ENCODE measurements at places on chromosomes 4 and X. TPM values are rescaled to one million over a fixed set of nuclear protein-coding genes. Genes with fewer than 3 reads are reported as not detected.

- DNase-seq = peak; percentile 64
- no peaks in the 10 kb centered on the region for H3K36me3 ChIP-seq
- H3K27ac ChIP-seq = peak overlapping the region; percentile 49
- no peaks in the 10 kb centered on the region for H3K27me3 ChIP-seq
- H3K4me1 ChIP-seq = peaks cover 40% of the 10 kb centered on the region
Observed at GRCh38 chrX:72258174-72258573, 18.9 kb downstream of the RPS4X start.

DNA sequence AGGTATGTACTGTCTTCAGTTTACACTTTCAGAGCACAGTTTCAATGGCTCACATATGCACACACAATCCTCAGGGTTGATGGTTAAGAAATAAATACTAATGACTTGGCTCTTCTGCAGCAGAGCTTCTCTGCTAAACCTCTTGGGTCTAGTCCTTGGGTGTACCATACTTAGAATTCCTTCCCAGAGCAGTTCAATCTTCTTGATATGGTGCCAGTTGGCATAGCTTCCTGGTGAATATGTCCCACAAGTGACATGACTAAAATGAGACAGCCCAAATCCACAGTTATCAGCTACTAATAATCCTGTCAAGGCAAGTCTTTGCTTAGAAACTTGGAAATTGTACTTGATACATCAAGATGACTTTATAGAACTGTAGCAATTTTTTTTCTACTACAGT lies 654.4 kb downstream of the IQCM start:
- no peak overlapping the region for H3K27ac ChIP-seq
- no peaks in the 10 kb centered on the region for H3K4me1 ChIP-seq
- H3K27me3 ChIP-seq = no peaks in the 10 kb centered on the region
- no peak overlapping the region for H3K4me3 ChIP-seq
- no peak for DNase-seq
- H3K36me3 ChIP-seq = no peaks in the 10 kb centered on the region

- no peaks in the 10 kb centered on the region for H3K36me3 ChIP-seq
- H3K4me1 ChIP-seq = no peaks in the 10 kb centered on the region
- H3K4me3 ChIP-seq = no peak overlapping the region
- no peaks in the 10 kb centered on the region for H3K27me3 ChIP-seq
- no peak for DNase-seq
Observed at GRCh38 chr4:156665780-156666366, 305.7 kb downstream of the PDGFC start.

DNA sequence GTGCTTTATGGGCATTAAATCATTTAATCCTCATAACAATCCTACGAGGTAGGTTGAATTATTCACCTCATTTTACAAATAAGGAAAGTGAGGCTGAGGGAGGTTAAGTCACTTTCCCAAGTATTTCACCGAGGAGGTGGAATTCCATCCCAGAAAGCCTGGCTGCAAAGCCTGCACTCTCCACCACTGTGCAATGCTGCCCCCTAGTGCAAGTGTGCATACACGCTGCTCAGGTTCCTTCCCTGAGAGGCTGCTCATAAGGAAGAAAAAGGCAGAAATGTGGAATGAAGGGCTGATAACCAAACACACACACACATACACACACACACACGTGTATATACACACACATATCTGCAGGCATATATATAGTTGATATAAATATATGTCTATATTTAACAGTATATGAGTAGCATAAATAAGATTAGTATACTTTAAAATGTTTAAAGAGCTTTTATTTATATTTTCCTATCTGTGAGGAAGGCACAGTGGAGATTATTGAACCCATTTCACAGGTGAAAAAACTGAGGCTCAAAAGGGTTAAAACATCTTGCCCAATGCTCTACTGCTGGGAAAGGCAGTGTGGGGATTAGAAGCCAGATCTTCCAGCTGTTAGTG lies 714.5 kb upstream of the TENM3 start:
- no peaks in the 10 kb centered on the region for H3K4me1 ChIP-seq
- peak; percentile 56 for DNase-seq
- no peak overlapping the region for H3K27ac ChIP-seq
- H3K27me3 ChIP-seq = 0 out of 3 replicates have a peak, but pooled peaks cover 2% of the 10 kb centered on the region
- no peaks in the 10 kb centered on the region for H3K36me3 ChIP-seq
- no peak overlapping the region for H3K4me3 ChIP-seq

- no peaks in the 10 kb centered on the region for H3K36me3 ChIP-seq
- H3K4me1 ChIP-seq = no peaks in the 10 kb centered on the region
- H3K4me3 ChIP-seq = no peak overlapping the region
- H3K27me3 ChIP-seq = no peaks in the 10 kb centered on the region
- DNase-seq = no peak
- no peak overlapping the region for H3K27ac ChIP-seq
Observed at GRCh38 chrX:137363559-137363958, 202.4 kb upstream of the ZIC3 start.

GRCh38 chr4:54384563-54384962 lies 155.5 kb downstream of the PDGFRA start:
- H3K27ac ChIP-seq = no peak overlapping the region
- no peaks in the 10 kb centered on the region for H3K4me1 ChIP-seq
- H3K36me3 ChIP-seq = no peaks in the 10 kb centered on the region
- no peak overlapping the region for H3K4me3 ChIP-seq
- peak; percentile 3 for DNase-seq

GRCh38 chr4:151489462-151490203 lies 80.7 kb downstream of the FHIP1A start:
- no peak overlapping the region for H3K4me3 ChIP-seq
- DNase-seq = peak; percentile 12
- peaks cover 8% of the 10 kb centered on the region for H3K4me1 ChIP-seq
- no peak overlapping the region for H3K27ac ChIP-seq

DNA sequence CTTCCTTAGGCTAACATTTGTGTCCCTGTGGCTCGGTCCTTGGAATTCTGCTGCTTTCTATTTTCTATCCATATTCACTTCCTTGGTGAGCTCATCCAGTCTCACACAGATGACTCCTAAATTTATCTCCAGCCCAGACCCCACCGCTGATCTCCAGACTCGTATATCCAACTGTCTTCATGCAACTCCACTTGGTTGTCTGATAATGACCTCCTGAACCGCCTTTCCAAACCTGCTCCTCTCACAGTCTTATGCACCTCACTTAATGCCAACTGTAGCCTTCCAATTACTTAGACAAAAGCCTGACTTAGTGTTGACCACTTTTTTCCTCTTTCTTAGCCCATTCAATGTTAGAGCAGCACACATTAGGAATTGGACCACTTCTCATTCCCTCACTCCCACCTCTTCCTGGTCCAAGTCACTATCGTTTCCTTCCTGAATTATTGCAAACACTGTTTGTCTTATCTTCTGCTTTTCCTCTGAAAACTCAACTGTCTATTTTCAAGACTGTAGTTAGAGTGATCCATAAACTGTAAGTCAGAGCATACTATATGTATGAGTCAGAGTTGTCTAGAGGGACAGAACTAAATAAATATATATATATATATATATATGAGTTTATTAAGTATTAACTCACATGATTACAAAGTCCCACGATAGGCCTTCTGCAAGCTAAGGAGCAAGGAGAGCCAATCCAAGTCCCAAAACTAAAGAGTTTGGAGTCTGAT lies 292.5 kb downstream of the UNC5C start:
- DNase-seq = no peak
- no peaks in the 10 kb centered on the region for H3K4me1 ChIP-seq
- no peaks in the 10 kb centered on the region for H3K36me3 ChIP-seq
- no peaks in the 10 kb centered on the region for H3K27me3 ChIP-seq
- no peak overlapping the region for H3K27ac ChIP-seq
- H3K4me3 ChIP-seq = no peak overlapping the region

GRCh38 chr4:96099031-96099430 lies 259.1 kb downstream of the PDHA2 start:
- H3K27me3 ChIP-seq = no peaks in the 10 kb centered on the region
- no peak for DNase-seq
- no peak overlapping the region for H3K4me3 ChIP-seq
- no peaks in the 10 kb centered on the region for H3K36me3 ChIP-seq

DNA sequence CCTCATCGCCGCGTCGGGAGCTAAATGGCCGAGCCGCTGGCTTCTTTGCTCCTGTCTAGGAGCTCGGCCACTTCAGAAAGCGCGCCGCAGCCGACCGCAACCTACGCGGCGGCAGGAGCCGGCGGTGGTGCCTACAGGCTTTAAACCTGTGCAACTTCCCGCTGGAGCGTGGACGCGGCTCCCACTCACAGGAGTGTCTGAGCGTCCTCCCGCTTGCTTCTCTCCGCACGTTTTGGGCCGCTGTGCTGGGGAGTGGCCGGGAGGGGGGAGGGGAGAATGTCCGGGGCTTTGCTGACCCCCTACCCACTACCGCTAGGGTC lies 1.0 kb downstream of the NHSL2 start:
- H3K36me3 ChIP-seq = no peaks in the 10 kb centered on the region
- H3K27me3 ChIP-seq = peaks cover 5% of the 10 kb centered on the region
- DNase-seq = no peak
- H3K4me1 ChIP-seq = no peaks in the 10 kb centered on the region
- H3K27ac ChIP-seq = no peak overlapping the region
- H3K4me3 ChIP-seq = no peak overlapping the region

DNA sequence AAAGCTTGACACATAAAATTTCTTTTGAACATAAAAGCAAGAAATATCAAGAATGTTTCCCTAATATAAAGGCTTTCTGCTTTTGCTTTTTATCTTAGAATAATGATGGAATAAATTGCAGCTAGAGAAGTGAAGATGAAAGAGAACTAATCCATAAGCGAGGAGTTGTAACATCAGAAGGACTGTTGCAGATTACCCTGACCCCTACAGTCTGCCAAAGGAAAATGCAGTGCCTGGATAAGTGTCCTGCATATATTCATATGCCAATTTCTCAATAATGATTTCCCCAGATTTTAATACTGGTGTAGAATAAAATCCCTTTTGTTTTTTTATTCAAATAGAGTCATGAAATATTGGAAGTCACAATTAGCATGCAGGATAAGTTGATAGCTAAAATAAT lies 115.9 kb downstream of the MAGEC2 start:
- H3K4me3 ChIP-seq = no peak overlapping the region
- H3K27ac ChIP-seq = no peak overlapping the region
- no peak for DNase-seq

DNA sequence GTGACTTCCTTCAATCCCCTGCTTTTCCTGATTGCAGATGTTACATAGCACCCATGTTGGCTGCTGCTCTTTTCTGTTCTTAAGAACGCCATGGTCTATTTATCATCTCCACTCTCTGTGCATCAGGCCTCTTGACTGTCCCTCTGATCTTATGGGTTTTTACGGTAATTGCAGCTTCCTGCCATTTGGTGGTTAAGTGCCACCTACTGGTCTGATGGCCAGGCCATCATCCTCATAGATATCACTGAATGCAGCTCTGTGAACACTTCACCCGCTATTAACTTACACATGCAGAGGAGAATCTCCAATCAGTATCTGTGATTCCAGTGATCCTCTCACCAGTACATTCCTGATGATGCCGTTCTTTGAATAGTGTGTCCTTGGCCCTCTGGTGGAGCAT lies 382.4 kb downstream of the TRAM1L1 start:
- DNase-seq = peak; percentile 24
- no peaks in the 10 kb centered on the region for H3K4me1 ChIP-seq
- no peaks in the 10 kb centered on the region for H3K36me3 ChIP-seq

DNA sequence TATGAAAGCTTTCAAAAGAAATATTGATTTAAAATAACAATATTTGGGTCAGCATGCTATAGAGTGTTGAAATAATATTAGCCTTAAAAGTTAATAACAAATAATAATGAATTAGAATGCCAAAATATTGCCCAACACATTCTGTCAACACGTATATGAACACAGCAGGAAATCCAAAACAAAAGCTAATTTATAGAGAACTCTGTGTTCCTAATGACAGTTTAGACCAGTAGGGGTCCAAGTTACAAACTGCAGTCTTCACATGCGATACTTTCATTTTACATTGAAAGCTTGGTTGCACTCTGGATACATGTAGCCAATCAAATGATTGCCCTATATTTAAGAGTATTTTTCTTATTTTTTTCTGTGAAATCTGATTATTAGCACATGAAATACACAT lies 274.4 kb downstream of the DCTD start:
- no peaks in the 10 kb centered on the region for H3K4me1 ChIP-seq
- no peak overlapping the region for H3K27ac ChIP-seq
- no peaks in the 10 kb centered on the region for H3K27me3 ChIP-seq

DNA sequence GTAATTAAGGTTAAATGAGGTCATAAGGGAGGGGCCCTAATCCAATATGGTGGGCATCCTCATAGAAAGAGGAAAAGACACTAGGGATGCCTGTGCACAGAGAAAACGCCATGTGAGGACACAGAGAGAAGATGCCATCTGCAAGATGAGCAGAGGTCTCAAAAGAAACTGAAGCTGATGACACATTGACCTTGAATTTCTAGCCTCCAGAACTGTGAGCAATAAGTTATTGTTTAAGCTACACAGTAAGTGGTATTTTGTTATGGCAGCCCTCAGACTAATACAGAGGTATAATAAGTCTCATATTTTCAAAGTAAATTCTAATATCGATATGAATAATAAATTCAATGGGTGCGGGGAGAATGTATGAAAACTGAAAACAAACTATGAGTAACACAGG lies 169.9 kb downstream of the UGT8 start:
- H3K4me1 ChIP-seq = no peaks in the 10 kb centered on the region
- H3K36me3 ChIP-seq = no peaks in the 10 kb centered on the region
- H3K4me3 ChIP-seq = no peak overlapping the region
- no peak overlapping the region for H3K27ac ChIP-seq
- no peaks in the 10 kb centered on the region for H3K27me3 ChIP-seq

DNA sequence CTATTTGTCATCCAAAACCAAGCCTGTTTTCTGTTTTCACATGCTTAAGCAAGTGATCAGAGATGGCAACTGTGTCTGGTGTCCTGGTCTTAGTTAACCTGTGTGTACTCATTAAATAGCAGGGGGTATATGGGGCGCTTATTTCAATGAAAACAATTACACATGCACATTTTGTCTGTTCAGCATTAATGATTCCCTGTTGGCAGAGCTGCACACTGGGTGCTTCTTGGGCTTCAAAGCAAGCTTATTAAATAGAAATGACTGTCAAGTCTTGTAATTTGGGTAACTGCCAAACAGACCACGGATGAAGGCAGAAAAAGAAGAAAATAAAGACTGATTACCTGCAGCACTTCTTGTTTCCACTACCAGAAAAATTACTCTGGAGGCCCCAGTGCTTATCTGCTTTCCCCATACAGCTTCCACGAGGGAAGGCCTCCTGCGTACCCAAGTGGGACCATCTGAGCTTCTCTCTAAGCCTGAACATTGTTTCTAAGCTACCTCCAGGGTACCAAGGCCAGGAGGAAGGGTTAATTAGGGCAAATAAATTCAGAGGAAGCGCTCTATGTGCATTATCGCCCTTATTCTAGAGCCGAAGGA lies 107.2 kb upstream of the TBL1X start:
- H3K27me3 ChIP-seq = no peaks in the 10 kb centered on the region
- H3K36me3 ChIP-seq = no peaks in the 10 kb centered on the region
- H3K4me1 ChIP-seq = peaks cover 28% of the 10 kb centered on the region
- no peak overlapping the region for H3K27ac ChIP-seq
- DNase-seq = no peak

GRCh38 chr4:145130788-145131399 lies 32.8 kb downstream of the ABCE1 start:
- DNase-seq = no peak
- no peak overlapping the region for H3K4me3 ChIP-seq
- H3K36me3 ChIP-seq = peaks cover 24% of the 10 kb centered on the region
- H3K27ac ChIP-seq = peak overlapping the region; percentile 2
- no peaks in the 10 kb centered on the region for H3K4me1 ChIP-seq

- H3K27ac ChIP-seq = no peak overlapping the region
- H3K4me3 ChIP-seq = no peak overlapping the region
- no peaks in the 10 kb centered on the region for H3K36me3 ChIP-seq
- no peak for DNase-seq
Observed at GRCh38 chr4:86376850-86377249, 17.0 kb upstream of the MAPK10 start.

The LIMCH1 gene
- 0.04 TPM for polyA plus RNA-seq

The MAGED1 gene
- 123 TPM for polyA plus RNA-seq

Measured in HepG2 (cell line).